ENCODE measurements at places on chromosomes 6 and 20. TPM values are rescaled to one million over a fixed set of nuclear protein-coding genes. Genes with fewer than 3 reads are reported as not detected.

The CARMIL1 gene
- total RNA-seq = 7.8 TPM

The TCF21 gene
- total RNA-seq = 0.09 TPM

The MAFB gene
- total RNA-seq = 0.05 TPM

The PSORS1C1 gene
- total RNA-seq = 4.4 TPM

The GJA10 gene
- not detected for total RNA-seq

The MICAL1 gene
- 8.5 TPM for total RNA-seq

The UTRN gene
- 15.5 TPM for total RNA-seq

The CNR1 gene
- 0.31 TPM for total RNA-seq

The LBP gene
- total RNA-seq = 1.1 TPM

The STX11 gene
- 1.8 TPM for total RNA-seq

The DPPA5 gene
- total RNA-seq = not detected

Data from A549 treated with RU486 at 1 μM for 4 hours (cell line).